Inflammatory macrophage treated with lipopolysaccharide for 1 hour (primary cell): ENCODE measurements at places on chromosomes 1 and 21.

GRCh38 chr1:247434005-247434404 is 18.0 kb downstream of the NLRP3 start:
- DNase-seq, result peak; percentile 60

DNA sequence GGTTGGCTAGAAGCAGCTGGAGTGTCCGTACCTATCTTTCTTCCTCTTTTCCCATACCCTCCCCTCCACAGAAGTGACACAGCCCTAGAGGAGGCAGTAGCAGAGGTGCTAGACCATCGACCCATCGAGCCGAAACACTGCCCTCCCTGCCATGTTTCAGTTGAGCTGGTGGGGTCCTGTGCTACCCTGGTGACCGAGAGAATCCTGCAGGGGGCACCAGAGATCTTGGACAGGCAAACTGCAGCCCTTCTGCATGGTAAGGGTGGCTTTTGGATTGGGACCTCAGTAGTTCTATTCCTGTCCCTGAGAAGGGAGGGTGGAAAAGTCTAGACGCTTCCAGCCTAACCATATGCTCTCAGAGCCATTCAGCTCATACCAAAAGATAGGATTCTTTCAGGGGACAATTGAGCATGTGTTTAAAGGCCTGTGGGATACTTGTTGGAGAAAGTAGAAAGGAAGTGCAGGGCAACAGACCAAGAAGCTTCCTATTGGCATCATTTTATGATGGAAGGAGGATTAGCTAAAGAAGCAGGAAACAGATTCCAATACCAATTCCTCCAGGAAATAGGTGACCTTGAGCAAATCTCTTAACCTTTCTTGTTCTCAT is 11.7 kb upstream of the BNIPL start:
- DNase-seq, result peak; percentile 64

DNA sequence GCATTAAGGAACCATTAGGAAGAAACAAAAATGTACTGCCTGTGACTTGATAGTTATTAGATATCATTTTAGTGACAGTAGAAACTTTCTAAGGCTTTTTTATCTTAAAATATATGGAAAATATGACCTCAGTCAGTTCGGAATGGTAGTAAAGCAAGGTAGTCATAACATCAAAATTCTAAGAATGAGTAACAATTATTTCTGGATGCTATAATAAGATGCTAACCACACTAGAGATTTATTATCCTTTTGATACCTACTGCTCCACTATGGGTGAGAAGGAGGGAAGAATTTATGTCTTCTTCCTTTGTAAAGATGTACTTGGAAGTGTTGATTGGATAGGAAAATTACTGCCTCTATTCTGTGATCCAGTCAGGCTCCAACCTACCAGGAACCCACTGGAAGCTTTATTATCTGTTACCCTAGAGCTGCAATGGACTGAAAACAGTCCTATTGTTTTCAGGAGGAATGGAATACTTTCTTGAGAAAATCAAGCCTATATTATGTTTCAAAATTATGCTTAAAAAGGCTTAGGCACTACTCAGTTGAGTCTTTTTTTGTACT is 8.8 kb downstream of the FMN2 start:
- no peak for DNase-seq

DNA sequence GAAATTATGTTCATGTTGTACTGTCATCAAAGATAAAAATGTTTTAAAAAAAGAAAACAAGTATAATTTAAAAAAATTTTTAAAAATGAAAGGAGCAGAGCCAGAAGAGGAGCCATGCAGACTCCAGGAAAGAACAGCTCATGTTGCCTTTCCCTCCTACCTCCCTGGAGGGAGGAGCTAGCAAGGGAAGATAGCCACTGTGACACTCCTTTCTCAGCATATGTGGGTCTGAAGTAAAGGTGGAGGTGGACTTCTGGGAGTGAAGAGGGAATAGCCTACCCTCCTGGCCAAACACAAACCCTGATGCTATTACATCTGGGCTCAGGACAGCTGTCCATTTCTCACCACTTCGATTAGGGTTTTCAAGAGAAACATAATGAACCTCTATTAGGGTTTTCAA is 54.2 kb downstream of the SLC2A1 start:
- DNase-seq, result no peak

- no peak for DNase-seq
Measured at GRCh38 chr1:240271081-240271480, 179.4 kb downstream of the FMN2 start.

GRCh38 chr1:226784081-226785049 is 45.3 kb upstream of the ITPKB start:
- no peak for DNase-seq

DNA sequence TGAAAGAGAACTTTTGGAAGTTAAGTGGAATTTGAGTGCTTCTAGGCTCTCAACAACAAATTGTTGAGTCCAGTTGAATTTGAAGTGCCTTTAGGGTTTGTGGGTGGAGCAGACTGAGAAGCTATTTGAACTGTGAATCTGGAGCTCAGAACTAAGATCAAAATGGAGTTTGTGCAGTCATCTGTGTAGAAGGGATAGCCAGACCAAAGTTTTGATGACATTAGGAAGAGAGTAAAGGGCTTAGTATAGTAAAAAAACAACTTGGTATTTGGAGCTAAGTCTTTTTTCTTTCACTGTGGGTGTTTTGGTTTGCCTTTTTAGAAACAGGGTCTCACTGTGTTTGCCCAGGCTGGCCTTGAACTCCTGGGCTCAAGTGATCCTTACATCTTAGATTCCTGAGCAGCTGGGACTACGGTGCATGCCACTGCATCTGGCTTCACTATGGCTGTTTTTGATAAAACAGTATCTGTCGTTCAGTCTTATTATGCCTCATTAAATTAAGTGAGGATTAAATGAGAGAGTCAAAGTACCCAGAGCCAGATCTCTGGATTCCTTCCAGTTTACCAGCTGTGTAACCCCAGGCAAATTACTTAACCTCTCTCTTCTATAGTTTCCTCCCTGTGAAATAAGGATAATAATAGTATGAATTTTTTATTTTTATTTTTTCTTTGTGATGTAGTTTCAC is 20.0 kb downstream of the HDAC1 start:
- DNase-seq, result no peak

GRCh38 chr1:20480243-20480944 is 5.6 kb downstream of the CAMK2N1 start:
- no peak for DNase-seq

DNA sequence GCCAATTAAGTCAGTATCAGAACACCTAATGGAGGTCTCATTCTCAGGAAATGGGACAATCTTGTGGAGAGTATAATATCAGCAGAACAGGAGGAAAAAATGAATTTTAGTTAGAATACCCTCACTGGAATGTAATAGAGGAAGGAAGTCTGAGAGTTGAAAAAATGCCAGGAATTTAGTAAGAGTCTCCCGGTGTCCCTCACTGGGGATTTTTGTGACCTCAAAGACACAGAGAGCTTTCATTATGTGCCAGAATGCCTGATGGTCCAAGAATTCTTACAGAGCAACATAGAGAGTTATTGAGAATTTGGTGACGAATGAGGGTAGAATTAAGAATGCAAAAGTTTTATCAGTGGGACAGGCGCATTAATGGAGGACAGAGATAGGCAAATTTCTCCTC is 443.5 kb upstream of the B3GALT2 start:
- DNase-seq, result peak; percentile 21

DNA sequence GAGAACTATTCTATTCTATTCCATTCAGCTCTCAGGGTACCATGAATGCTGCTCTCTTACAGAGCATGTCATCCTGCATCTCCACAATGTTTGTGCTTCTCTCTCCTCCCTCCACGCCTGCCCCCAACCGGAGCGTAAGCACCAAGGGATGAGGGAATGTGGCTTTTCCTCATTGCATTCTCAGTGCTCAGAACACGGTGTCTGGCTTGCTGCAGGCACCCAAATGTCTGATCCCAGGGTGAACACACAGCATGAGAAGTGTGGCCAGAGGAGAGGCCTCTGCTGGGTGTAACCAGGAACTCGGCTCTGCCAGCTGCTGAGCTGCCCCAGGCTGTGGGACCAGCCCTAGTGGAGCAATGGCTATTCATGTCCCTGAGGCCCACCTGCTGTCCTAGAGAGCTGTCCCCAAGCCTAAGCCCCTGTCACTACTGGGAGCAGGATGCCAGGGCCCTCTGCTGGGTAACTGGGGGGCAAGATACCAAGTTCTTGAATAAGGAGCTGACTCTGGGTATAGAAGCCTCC is 38.3 kb downstream of the OLFML2B start:
- no peak for DNase-seq

- peak; percentile 41 for DNase-seq
Measured at GRCh38 chr1:247111700-247112478, 7.7 kb upstream of the ZNF669 start.

DNA sequence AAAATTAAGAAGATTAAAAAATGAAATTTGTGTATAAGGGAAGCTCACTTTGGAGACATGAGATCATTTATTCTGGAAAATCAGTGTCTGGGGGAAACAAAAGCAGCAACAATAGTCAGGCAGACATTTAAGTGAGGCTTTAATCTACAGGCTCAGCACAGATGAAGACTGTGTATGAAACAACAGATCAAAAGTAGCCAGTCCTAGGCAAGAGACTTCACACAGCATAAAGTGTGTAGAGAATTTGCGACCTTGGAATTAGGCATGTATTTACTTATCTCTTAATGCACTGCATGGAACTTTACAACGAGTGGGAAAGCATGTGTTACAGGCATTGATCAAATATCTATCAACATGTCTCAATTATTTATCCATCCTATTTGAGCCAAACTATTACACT is 1099.9 kb downstream of the PLA2G4A start:
- no peak for DNase-seq

GRCh38 chr1:183138301-183138700 is 47.8 kb upstream of the LAMC2 start:
- no peak for DNase-seq

DNA sequence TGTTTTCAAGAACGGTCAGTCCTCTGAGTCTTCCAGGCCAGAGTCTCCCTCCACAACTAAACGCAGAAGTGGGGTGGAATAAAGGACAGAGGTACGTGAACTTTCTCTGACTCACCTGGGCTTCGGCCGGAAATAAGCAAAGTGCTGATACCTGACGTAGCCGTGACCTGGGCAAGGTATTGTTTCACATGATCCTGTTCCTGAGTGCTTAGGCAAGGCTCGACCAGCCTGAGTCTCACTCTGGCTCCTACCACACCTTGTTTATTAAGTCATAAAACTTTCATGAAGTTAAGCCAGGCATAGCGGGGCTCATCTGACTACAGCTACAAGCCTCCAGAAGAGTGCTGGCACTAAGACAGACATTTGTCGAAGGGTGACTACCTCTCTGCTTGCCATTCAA is 327.5 kb downstream of the SETD4 start:
- no peak for DNase-seq

GRCh38 chr1:22317920-22318243 is 133.8 kb upstream of the ZBTB40 start:
- DNase-seq, result no peak

DNA sequence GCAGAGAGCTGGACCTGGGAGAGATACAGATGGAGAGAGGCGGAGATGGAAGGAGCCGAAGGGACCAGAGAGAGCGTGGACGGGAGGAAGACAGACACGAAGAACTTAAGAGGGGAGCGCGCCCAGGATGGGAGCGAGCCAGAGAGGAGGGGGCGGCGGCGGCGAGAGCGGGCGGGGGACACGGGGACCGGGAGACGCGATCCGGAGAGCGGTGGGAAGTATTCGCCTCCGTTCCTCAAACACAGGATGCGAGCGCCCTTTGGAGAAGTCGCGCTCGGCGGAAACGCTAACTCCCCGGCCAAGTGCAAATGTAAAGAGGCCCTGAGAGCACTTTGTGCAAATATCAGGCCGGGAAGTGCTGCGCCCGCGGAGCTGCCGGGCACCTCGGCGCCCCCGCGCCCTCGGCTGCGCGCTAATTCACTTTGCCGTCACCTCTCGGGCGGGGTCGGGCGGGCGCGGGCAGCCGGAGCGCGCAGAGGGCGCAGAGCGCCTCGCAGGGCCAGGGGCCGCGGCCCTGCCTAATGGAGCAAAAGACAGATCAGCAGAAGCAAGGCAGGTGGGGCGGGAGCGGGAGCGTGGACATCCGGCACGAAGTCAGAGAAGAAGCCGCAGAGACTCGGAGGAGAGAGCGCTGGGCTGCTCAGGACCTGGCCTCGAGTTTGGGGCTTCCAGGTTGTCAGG is 281.2 kb downstream of the RRAGC start:
- no peak for DNase-seq

- DNase-seq, result no peak
Measured at GRCh38 chr1:234325878-234326496, 47.3 kb upstream of the COA6 start.

DNA sequence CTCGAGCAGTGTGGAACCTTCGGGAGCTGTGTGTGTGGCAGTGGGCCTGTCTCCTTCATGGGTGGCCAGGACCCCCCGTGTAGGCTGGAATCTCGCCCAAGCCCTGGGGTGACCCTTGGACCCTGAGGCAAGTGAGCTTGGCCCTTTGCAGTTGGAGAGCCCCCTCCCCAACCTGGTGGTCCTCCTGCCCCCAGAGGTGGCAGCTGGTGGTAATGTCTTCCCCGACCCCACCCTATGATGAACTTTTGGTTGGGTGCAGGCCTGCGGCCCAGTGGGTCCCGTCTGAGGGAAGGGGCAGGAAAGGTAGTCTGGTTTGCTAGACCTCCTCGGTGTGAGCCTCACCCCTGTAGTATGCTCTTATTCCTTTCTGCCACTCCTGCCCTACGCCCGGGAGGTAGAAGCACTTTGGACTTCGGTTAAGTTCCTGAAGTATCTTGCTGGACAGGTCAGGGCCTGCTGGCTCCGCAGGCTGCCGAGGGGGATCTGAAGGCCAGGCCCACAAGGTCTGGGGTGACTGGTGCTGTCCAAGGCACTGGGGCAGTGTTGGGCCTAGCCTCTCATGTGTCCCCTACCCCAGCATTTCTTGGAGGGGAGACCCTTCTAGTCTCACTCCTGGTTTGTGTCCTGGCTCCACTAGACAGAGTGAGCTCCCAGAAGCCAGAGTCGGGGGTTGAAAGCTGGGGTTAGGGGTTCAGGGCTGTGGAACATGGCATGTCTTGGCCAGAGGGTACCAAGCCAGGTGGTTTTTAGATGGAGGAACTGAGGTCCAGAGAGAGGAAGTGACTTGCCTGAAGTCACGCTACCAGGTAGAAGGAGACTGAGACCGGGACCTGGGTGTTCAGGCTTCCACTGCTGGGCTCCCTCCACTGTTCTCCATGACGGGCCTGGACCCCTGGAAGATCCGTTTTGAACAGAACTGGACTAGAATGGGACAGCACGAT is 1.8 kb downstream of the ZNF362 start:
- no peak for DNase-seq

DNA sequence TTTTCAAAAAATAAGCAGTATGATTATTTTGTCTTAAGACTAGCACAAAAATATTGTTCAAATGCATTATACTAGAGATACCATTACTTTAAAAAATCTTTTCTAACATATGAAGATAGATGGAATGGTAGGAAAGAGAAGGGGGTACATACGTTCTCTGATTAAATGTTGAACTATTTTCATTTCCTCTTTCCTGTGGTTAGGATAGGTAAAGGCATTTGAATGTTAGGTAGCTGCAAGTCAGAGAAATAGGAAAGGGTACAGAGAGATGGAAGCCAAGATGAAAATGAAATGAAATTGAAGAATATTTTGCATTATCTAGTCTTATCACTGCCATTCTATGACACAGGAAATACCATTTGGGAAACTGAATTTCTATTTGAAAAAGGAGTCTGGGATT is 28.3 kb downstream of the TLCD4 start:
- no peak for DNase-seq
